Mesothelial cell of epicardium (in vitro differentiated cells): ENCODE measurements at places on chromosomes 1 and 21.

- H3K27ac ChIP-seq = no peak overlapping the region
- DNase-seq = no peak
- H3K27me3 ChIP-seq = peaks cover 40% of the 10 kb centered on the region
- H3K36me3 ChIP-seq = no peaks in the 10 kb centered on the region
- no peak overlapping the region for H3K4me3 ChIP-seq
Measured at GRCh38 chr1:223444411-223444810, 51.2 kb downstream of the CCDC185 start.

DNA sequence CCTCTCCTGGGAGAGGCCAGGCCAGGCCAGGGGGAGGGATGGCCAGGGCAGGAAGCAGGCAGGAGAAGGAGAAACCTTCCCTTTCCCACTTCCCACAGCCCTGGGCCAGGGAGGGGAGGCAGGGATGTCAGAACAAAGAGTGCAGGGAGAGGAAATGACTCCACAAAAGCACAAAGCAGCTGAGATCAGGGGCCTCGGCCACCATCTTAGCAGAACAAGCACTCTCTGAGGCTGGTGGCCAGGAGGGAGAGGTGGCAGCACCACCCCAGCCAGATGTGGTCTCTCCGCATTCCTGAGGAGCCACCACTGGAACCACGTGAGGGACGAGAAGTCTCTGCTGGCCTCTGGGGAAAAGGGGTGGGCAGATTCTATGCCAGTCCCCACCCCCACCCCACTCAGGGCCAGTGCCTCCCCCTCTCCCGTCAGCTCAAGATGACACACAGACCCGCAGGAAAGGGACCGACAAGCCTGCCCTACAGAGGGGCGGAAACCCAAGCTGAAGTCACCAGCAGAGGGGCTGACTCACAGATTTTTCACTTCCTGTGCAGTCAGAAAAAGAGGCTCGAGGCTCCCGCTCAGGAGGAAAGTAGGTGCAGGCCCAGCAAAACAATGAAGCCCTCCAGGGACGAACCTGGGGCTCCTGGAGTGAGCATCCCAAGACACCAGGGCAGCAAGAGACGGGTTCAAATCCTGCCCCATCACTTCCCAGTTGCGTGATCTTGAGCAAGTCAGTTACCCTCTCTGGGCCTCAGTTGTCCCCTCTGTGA is 24.1 kb upstream of the ALDH4A1 start:
- H3K4me3 ChIP-seq = no peak overlapping the region
- peak overlapping the region; percentile 34 for H3K27ac ChIP-seq
- peaks cover 38% of the 10 kb centered on the region for H3K4me1 ChIP-seq
- peaks cover 1% of the 10 kb centered on the region for H3K36me3 ChIP-seq
- H3K27me3 ChIP-seq = no peaks in the 10 kb centered on the region
- DNase-seq = no peak

- no peaks in the 10 kb centered on the region for H3K27me3 ChIP-seq
- H3K4me3 ChIP-seq = peak overlapping the region; percentile 7
- H3K27ac ChIP-seq = peak overlapping the region; percentile 94
- DNase-seq = no peak
- H3K4me1 ChIP-seq = peaks cover 41% of the 10 kb centered on the region
Measured at GRCh38 chr1:203534526-203534925, 40.6 kb downstream of the OPTC start.

GRCh38 chr1:239912471-239912870 is 179.2 kb upstream of the FMN2 start:
- H3K4me1 ChIP-seq = no peaks in the 10 kb centered on the region
- no peak for DNase-seq
- H3K36me3 ChIP-seq = peaks cover under 1% of the 10 kb centered on the region
- H3K27ac ChIP-seq = no peak overlapping the region

- peaks cover 9% of the 10 kb centered on the region for H3K4me1 ChIP-seq
- no peak overlapping the region for H3K27ac ChIP-seq
- no peak overlapping the region for H3K4me3 ChIP-seq
- H3K27me3 ChIP-seq = peaks cover 9% of the 10 kb centered on the region
Measured at GRCh38 chr1:182599339-182599738, 4.8 kb downstream of the RGS16 start.

DNA sequence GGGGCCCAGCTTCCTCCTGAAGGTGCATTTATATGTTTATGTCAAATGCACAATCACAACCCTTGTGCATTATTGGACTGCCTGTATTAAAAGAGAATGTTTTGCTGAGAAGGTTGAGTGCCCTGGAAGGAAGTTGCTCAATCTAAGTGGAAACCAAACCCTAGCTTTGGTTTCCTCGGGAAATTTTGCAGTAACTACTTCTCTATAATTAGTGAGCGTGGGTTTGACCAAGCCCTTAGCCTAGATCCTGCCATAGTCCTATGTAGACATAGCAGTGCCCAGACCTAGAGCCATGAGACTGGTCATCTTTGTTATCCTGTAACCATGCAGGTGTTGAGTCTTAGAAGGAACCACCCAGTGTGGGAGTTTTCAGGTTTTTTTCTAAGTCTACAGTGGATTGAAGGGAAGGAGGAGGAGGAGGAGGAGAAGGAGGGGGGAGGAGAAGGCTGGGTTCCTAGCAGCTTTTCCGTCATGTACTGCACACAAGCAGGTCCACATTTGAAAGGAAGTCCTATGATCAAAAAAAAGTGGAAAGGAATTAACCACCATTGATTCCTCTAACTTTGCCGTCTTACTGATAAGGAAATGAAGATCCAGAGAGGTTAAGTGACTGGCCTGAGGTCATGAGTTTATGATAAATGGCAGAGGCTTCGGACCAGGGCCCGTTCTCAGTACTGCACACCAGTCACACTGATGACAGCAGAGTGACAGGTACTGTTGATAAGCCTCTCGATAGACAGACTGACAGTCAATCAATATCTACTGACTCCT is 72.2 kb upstream of the LYST start:
- H3K4me1 ChIP-seq = no peaks in the 10 kb centered on the region
- no peaks in the 10 kb centered on the region for H3K27me3 ChIP-seq
- H3K36me3 ChIP-seq = no peaks in the 10 kb centered on the region
- no peak overlapping the region for H3K27ac ChIP-seq

- peaks cover 62% of the 10 kb centered on the region for H3K27me3 ChIP-seq
- no peak for DNase-seq
- H3K4me1 ChIP-seq = peaks cover 11% of the 10 kb centered on the region
Measured at GRCh38 chr1:20329793-20330542, 39.3 kb downstream of the VWA5B1 start.

- peaks cover 15% of the 10 kb centered on the region for H3K4me1 ChIP-seq
- H3K4me3 ChIP-seq = no peak overlapping the region
- peaks cover 3% of the 10 kb centered on the region for H3K36me3 ChIP-seq
- DNase-seq = no peak
Measured at GRCh38 chr1:28193701-28194161, 17.2 kb upstream of the PTAFR start.

DNA sequence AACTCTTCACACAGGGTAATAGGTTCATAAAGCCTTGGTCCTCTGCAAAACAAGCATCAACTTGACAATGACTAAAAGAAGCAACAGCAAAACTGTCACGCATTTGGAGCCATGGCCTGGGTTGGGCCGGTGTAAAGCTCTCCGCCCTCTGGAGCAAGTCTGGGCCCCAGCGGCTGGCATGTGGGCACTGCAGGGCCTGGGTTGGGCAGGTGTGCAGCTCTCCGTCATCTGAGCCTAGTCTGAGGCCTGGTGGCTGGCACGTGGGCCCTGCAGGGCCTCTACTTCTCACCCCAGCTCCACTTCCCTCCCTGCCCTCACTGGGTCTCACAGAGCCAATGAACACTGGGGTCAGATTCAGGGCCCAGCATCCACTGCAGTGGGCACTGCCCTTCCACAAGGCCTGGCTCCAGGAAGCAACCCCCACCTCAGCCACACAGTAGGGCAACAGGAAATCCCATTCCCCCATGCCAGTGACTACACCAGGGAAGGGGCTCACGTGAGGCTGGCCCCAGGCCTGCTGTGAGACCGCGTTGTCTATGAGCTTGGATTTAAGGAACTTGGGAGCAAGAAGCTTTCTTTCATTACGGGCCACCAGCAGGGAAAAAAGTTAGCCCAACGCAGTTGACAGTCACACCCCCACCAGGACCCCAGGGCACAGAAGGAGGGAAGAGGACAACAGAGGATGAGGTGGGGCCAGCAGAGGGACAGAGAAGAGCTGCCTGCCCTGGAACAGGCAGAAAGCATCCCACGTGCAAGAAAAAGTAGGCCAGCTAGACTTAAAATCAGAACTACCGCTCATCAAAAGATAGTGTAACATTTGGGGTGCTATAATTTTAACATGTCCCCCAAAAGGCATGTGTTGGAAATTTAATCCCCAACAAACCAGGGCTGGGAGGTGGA is 52.7 kb downstream of the NPHP4 start:
- H3K27ac ChIP-seq = no peak overlapping the region
- DNase-seq = no peak
- no peaks in the 10 kb centered on the region for H3K27me3 ChIP-seq
- peaks cover 19% of the 10 kb centered on the region for H3K36me3 ChIP-seq
- no peak overlapping the region for H3K4me3 ChIP-seq
- no peaks in the 10 kb centered on the region for H3K4me1 ChIP-seq

DNA sequence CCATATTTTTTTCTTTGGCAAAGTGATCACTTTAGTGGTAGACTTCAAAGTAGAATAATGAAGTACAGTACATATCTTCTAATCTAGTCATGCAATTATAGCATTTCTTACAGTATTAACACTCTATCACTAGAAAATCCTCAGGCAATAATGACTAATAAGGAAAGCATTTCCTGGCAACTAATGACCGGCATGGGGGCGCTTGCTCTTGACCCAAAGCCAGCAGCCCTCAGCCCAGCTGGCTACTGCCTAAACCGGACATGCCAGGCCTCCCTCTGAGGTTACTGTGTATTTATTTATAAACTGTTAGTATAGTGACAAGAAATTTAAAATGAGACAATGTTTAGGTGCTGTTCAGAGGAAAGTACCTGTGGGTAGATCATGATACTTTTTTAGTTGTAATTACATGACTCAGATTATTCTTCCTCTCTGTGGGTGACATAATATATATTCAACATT is 633.8 kb downstream of the PTPRC start:
- DNase-seq = no peak
- no peaks in the 10 kb centered on the region for H3K27me3 ChIP-seq
- no peaks in the 10 kb centered on the region for H3K36me3 ChIP-seq
- peaks cover 16% of the 10 kb centered on the region for H3K4me1 ChIP-seq
- peak overlapping the region; percentile 18 for H3K27ac ChIP-seq

DNA sequence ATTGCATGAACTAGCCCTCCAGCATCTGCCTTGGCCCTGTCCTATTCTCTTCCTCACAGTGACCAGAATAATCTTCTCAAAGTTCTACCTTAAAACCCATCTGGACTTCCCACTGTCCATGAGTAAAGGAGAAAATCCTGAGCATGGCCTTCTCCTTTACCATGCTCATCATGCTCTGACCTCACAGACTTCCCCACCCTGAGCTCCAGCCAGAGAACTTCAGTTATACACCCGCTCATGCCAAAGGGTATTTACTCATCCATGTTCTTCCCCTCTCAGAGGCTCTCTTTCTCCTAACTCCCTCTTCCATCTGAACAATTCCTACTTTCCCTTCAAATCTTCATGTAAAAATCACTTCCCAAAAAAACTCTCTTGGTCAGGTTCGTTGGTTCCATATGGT is 188.4 kb downstream of the SETD4 start:
- no peak overlapping the region for H3K27ac ChIP-seq
- H3K4me3 ChIP-seq = no peak overlapping the region
- peaks cover 27% of the 10 kb centered on the region for H3K27me3 ChIP-seq
- H3K36me3 ChIP-seq = peaks cover 3% of the 10 kb centered on the region
- DNase-seq = no peak
- H3K4me1 ChIP-seq = peaks cover 3% of the 10 kb centered on the region

- H3K27me3 ChIP-seq = no peaks in the 10 kb centered on the region
- H3K4me3 ChIP-seq = no peak overlapping the region
- peaks cover 6% of the 10 kb centered on the region for H3K4me1 ChIP-seq
- DNase-seq = no peak
- peaks cover 14% of the 10 kb centered on the region for H3K36me3 ChIP-seq
Measured at GRCh38 chr1:179087665-179088064, 5.8 kb downstream of the TOR3A start.

GRCh38 chr1:10653370-10654125 is 142.9 kb downstream of the CASZ1 start:
- H3K4me3 ChIP-seq = no peak overlapping the region
- no peak overlapping the region for H3K27ac ChIP-seq
- peaks cover 21% of the 10 kb centered on the region for H3K27me3 ChIP-seq
- peaks cover 10% of the 10 kb centered on the region for H3K4me1 ChIP-seq
- no peak for DNase-seq
- H3K36me3 ChIP-seq = peaks cover 6% of the 10 kb centered on the region

DNA sequence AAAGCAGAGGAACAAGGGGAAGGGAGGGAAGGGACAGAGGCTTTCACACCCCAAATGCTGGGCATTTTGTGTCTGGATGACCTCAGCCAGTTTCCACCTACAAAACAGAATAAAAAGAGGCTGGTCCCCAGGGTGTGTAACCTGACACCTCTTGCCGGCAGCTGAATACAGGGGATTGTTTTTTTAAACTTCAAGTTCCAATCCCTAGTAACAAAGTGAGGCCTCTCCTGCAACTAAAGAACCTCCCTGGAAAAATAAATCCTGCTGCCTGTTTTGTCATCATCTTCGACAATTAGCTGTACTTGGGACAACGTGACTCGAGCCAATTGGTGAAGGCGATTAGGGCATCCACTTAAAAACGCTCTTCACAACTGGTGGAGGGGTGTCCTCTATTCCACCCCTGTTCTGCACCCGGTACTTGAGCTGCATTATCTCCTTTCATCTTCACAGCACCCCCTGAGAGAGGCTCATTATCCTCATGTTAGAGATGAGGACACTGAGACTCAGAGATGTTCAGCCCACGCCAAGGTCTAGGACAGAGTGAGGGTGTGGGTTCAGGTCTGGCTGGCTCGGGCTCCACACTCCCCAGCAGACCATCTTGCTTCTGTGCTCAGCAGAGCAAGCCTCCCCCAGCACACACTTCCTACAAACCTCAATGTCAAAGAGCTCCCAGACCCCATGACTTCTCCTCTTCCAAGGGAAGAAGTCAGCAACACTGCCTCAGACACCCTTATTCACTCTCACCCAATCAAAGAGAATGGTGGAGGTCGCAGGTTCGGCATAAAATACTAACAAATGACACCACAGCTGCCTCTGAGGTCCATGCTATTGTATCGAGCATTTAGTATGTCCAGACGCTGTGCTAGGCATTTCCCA is 15.2 kb downstream of the ITPKB start:
- peaks cover 10% of the 10 kb centered on the region for H3K36me3 ChIP-seq
- no peak for DNase-seq
- H3K4me1 ChIP-seq = peaks cover 50% of the 10 kb centered on the region

DNA sequence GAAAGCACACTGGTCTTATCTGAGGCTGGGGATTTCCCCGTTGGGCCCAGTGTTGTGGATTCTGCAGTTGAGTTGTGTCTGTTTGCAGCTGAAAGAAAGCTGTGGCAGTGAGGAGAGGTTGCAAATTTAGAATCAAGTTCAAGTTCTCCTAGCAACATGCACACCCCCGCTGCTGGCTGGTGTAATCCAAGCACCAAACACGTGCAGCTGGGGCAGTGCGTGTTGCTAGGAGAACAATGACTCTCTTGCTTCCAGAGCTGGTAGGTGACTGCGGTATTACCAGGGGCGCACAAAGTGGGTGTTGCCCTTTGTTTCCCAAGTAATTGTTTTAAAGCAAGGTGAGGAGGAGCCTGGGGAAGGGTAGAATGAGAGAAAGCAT is 91.5 kb downstream of the IER5 start:
- no peak overlapping the region for H3K4me3 ChIP-seq
- DNase-seq = no peak
- peaks cover 23% of the 10 kb centered on the region for H3K27me3 ChIP-seq
- no peaks in the 10 kb centered on the region for H3K36me3 ChIP-seq
- H3K4me1 ChIP-seq = peaks cover 27% of the 10 kb centered on the region
